ENCODE measurements at places on chromosomes 5 and 9.

DNA sequence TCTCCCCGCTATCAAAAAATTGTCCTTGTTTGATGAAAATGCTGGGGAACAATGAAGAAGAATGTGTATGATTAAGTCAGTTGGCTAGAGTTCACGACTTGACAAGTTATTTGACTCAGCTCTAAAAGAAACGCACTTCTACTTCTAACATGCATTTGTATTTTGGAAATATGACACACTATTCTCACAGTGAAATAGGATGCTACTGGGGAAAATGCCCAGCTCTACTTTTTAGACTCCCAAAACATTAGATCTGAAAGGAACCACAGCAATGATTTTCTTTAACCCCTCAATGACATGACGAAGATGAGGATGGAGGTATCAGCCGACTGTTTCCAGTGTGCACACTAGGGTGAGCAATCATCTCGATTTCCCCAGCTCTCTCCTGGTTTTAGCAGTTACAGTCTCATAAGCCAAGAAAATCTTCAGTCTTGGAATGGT, 83.6 kb upstream of the PCSK1 start:
- no peak for DNase-seq

DNA sequence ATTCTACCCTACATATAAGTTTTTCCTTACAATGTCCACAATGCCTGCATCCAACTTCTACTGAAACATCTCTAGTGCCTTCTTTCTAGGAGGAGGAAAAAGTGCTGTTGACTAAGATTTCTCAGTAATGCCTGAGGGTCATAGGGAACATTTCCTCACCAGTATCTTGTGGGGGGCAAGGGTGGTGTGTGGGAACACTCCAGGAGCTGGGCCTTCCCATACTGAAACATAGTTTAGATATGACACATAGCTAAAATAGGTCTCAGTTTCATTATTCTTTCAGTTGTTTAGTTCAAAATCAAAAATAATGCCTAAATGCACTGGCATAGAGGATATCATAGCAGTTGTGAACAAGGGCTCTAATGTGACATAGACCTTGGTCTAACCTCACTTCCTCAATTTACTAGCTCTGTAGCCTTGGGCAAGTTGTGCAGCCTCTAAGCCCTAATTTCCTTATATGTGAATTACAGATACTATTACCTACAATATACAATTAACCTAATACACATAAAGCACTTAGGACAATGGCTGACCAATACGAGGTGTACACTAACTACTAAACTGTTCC, 66.1 kb downstream of the HAPLN1 start:
- DNase-seq, result no peak

DNA sequence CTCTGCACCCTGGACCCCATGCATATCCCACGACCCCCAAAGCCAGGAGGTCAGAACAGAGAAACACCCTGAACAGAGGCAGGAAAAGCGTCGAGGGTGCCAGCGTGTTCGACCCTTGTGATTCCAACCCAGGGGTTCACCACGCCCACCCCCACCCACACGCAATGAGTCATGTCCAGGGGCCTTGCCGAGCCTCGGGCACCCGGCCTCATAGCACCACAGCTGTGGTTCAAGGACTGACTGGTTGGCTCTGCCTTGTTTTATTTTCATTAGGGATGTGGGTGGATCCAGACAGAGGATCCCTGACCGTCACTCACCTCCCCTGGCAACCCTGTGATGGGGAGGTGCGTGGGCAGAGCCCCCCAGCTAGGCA, 9.5 kb upstream of the QSOX2 start:
- DNase-seq, result no peak

- no peak for DNase-seq
These were observed 100.3 kb downstream of the MRPS30 start for GRCh38 chr5:44909004-44909403.

DNA sequence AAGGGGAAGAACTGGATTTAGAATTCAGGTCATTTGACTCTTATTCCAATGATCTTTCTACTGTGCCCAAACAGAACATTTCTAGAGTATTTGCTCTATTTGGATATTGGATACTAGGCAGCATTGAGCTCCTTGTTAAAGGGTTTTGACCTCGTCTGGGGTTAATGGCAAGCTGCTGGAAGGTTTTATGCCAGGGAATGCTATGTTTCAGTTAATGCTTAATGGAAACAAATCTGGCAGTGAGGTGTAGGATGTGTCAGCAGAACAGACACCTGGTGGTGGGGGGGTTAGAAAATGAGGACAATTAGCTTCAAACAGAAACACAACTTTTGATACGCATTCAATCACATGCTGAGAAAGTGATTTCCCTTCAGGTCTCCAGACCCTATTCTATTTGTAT, 51.5 kb downstream of the AGXT2 start:
- DNase-seq, result no peak

GRCh38 chr5:120655828-120656435, 191.8 kb downstream of the PRR16 start:
- peak; percentile 31 for DNase-seq

DNA sequence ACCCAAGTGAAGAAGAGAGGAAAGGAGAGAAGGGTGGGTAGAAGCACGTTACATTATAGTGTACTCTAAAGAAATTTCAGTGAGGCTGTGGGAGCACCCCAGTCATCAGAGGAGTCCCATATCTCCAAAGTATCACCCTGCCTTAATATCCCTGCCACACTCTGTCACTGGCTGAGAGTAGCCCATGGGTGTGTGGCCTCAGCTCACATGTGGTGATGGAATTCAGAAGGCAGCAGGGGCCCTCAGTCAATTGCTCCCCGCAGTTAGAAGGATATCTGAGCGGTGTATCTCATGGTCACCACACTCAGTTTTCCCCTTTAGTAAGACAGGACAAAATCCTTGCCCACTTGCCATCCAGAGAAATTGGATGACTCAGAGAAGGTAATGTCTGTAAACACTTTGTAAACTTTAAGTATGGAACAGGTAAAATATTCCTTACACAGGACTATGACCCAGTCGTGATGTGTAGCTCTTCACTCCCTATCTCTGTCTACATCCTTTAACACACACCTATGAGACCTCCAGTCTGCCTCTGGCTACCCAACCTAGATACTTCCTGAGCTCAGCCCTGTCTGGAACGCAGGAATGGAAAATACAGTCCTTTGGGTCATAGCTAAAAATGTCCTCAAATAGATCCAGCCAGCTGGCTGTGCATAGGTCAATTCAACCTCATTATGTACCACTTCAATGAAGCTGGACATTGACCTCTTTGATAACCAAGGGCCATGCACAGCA, 24.3 kb upstream of the PLIN2 start:
- no peak for DNase-seq

Measured in SW 1271 (cell line).